Activated CD8-positive, alpha-beta memory T cell treated with anti-CD3 and anti-CD28 coated beads, Interleukin-2, amount 50 U/mL, for 4 hours (primary cell): ENCODE measurements at places on chromosomes 5 and 9.
A peak's percentile ranks its signal among the peaks of the same experiment; 100 is the strongest.

DNA sequence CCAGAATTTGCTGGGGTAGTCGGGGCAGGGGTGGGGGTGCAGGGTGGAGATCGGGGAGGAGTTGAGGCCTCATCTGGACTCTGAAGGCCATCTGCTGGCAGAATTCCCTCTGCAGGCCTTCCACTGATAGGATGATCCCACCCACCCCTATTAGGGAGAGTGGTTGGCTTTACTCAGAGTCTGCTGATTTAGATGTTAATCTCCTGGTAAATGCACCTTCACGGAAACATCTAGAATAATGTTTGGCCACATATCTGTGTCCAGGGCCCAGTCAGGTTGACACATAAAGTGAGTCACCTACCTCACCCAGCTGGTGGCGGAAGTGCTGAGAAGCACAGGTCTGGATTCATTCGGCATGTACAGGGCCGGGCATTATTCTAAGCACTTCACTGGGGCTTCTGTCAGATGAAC is 50.0 kb downstream of the DAPK1 start:
- DNase-seq, result no peak

- DNase-seq, result no peak
Measured at GRCh38 chr5:127810707-127811490, 107.7 kb downstream of the CCDC192 start.

DNA sequence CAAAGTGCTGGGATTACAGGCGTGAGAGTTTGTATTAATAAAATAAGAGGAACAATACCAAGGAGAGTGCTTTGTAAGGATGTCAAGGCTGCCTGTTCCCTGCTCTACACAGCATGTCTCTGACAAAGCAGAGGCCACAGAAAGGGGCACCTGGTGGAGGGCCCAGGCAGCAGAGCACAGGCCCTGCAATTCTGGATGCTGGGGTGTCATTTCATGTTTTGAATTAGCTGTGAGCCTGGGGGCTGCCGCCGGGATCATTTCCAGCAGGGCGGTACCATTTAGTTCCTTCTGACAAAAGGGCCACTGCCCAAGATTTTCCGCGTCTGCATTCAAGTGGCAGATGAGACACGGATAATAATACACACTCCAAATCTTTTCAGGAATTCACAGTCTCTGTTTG is 396.9 kb downstream of the GADD45G start:
- DNase-seq, result no peak

GRCh38 chr9:33351547-33351946 is 50.8 kb downstream of the AQP7 start:
- DNase-seq, result no peak

DNA sequence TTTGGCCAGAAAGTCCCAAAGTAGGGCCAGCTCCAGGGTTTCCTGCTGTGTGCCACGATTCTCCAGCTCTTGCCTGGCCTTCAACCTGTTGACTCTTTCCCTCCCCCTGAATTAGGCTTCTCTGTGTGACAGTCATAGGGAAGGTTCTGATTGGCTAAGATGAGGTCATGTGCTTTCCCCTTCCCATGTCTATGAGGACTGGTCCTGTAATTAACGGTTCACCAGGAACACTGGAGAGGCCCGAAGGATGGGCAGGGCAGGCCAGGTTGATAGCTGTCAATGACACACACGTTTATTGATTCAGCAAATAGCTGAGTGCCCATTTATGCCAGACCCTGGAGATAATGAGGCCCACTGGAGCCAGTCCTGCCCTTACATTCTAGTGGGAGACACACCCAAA is 9.0 kb upstream of the PRR7 start:
- no peak for DNase-seq

- no peak for DNase-seq
Measured at GRCh38 chr5:178331491-178331996, 98.9 kb upstream of the PHYKPL start.

- no peak for DNase-seq
Measured at GRCh38 chr9:90515510-90515909, 127.1 kb downstream of the DIRAS2 start.

DNA sequence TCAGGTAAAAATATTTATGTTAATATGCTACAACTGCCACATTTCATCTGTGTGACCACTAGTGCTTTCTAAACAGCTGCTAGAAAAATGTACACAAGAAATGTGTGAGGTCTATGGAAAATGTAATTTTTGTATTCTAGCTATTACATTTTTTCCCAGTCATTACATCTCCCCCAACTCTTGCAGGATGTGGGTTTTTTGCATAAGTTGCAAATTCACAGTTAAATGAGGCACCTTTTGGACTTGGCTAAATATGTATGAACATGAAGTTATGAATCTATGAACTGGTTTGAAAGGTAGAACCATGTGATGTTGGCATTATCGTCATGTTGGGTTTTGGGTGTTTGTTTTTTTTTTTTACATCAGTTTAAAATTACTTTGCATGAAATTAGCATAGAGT is 590.4 kb upstream of the WWC1 start:
- DNase-seq, result no peak

- no peak for DNase-seq
Measured at GRCh38 chr5:151005950-151006576, 14.3 kb upstream of the GPX3 start.

- no peak for DNase-seq
Measured at GRCh38 chr5:31471916-31472315, 60.0 kb downstream of the DROSHA start.

DNA sequence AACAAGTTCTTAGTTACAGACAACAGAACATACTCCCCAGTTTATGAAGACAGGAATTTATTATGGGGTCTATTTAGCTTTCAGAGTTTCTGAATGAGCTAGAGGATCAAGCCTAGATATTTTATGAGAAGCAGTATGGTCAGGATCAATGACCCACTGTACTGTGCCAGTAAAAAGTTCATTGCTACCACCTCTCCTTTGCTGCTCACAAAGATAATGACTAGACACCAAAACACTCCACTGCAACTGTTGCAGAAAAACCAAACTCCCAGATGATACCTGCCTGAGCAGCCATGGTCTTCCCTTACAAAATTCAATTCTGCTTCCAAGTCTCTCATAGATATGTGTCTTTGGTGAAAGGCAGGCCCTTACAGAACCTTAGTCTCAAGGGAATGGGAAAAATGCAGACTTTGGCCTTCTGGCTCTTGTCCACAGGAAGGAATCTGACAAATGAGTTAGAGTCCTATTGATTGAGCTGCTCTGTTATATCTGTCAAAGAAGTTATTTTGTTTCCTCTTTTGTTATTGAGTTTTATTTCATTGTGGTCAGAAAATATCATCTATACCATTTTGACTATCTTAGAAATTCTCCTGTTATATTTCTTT is 74.7 kb upstream of the RASGRF2 start:
- DNase-seq, result no peak

- DNase-seq, result peak; percentile 28
Measured at GRCh38 chr9:110183208-110184145, 24.5 kb downstream of the C9orf152 start.

DNA sequence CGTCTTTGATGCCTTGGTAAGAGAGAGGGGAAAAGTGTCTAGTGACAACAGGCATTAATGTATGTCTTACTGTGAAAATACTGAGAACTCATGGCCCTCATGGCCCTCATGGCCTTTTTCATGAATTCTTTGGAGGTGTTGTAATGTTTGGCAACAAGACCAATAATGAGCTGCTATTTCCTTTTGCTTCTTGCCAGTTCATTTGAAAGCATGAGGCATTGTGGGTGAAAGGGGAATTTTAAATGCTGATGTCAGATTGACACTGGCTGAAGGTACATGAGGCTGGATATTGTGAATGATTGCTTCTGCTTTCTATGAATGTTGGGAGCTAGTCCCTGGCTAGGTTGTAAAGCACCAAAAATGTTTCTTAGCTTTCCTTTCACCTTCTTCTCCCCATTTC is 79.2 kb downstream of the DOCK2 start:
- DNase-seq, result no peak

DNA sequence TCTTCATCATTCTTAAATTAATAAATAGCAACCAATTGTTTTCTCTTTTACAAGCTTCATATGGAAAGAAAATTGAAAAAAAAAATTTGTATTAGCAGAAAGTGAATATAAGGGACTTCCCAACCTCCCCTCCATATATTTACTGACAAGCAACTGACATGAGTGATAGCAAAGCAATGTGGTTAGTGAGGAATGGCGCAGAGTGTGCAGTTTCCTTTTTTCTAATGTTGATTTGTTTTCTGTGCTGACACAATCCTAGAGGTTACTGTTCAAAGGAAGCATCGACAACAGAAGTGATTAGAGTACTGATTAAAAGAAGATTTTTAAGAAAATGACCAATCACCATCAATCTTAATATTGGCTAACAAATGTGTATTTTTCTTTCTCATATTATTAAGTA is 1.7 kb upstream of the PTGER4 start:
- no peak for DNase-seq

DNA sequence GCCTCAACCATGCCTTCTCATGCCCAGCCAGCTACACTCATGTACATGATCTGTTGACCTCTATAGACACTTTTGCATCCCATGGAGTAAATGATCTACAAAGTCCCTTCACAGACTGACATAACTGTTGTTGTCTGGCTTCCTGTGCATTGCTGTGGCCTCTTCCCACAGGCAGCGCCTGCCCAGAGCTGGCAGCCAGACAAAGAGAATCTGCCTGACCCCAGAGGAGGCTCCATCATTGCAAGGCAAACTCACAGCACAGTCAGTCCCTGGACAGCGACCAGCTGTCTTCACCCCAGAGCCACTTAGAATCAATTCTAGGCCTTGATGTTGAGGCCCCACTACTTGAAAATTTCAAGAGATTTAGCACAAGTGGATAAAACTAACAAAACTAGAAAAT is 65.5 kb downstream of the INSYN2B start:
- no peak for DNase-seq

DNA sequence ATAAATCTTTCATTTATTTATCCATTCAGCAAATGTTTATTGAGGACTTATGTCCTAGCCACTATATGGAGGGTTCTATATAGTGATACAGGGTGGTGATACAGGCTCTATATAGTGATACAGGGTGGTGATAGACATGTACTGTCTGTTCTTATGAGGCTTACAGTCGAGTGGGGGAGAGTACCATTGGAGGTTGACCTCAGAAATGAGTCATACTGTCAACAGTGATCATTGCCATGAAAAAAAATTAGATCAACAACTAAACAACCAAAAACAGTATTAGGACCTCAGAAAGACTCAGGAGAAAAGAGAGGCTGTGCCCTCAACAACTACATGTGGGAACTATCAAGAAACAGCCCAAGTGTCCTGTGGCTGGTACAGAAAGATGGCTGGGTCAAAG is 22.0 kb downstream of the PAPPA start:
- DNase-seq, result no peak

GRCh38 chr5:50710838-50711237 is 44.4 kb downstream of the PARP8 start:
- DNase-seq, result no peak

- no peak for DNase-seq
Measured at GRCh38 chr5:133035224-133035623, 8.9 kb upstream of the ZCCHC10 start.

DNA sequence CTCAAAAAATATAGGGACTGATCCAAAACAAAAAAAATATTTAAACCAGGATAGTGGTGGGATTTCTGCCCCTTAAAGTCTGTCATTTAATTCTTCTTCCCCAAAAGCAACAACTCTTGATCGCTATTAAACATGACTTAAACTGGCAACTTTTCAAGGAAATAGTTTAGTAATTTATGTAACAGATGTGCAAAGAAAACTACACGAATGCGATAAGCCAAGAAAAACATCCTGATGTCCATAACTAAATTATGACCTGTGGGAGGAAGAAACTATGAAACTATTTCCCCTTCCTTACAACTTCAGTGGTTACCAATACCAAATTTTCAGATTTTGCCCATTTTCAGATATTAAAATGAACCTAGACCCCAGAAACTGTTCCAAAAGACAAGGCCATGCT is 31.5 kb downstream of the CLINT1 start:
- DNase-seq, result no peak

- no peak for DNase-seq
Measured at GRCh38 chr5:104372376-104372775, 809.8 kb upstream of the NUDT12 start.

DNA sequence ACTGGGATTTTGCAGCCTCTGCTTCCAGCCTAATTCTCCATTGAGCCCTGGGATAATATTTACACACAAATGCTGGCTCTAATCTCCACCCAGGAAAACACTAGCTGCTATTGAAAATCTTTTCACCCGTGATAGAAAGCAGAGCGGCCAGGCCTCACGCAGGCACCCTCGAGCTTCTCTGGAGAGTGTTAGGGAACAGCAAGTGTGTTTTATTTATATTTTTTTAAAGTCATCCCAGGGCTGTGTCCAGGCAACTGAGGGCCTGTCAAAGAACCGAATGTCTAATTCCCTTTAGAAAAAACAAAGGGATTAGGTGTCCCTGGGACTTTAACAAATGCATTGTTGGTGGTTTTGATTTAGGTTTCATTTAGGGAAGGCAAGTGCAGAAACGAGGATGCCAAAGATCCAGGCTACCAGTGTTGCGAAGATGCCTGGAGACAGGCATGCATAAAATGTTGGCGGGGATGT is 51.2 kb upstream of the SPRY4 start:
- DNase-seq, result no peak

DNA sequence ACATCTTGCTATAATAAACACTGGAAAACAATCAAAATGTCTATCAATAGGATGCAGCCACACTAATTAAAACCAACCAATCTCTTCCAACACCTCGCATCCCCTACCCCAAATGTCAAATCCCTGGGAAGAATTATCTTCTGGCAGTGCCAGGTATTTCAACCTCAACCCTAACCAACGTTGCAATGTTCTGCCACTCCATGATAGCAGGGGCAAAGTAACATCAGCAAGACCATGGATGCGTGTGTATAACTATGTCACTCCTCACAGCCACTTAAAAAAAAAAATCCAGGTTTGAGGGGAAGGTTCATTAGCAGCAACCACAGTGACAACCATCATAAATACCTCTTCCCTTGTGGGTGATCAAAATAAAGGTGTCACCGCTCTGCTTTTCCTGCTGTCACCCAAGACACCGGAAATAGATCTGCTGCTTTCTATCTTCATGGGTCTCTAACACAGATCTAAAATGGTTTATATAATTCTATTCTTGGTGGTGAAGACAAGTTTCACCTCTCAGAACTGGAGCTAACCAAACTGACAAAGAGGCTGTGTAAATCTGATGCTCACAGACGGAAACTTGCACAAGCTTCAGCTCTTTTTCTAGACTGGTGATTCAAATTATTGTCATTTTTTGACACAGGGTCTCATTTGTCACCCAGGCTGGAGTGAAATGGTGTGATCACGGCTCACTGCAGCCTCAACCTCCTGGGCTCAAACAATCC is 9.9 kb downstream of the HSPA9 start:
- DNase-seq, result no peak

DNA sequence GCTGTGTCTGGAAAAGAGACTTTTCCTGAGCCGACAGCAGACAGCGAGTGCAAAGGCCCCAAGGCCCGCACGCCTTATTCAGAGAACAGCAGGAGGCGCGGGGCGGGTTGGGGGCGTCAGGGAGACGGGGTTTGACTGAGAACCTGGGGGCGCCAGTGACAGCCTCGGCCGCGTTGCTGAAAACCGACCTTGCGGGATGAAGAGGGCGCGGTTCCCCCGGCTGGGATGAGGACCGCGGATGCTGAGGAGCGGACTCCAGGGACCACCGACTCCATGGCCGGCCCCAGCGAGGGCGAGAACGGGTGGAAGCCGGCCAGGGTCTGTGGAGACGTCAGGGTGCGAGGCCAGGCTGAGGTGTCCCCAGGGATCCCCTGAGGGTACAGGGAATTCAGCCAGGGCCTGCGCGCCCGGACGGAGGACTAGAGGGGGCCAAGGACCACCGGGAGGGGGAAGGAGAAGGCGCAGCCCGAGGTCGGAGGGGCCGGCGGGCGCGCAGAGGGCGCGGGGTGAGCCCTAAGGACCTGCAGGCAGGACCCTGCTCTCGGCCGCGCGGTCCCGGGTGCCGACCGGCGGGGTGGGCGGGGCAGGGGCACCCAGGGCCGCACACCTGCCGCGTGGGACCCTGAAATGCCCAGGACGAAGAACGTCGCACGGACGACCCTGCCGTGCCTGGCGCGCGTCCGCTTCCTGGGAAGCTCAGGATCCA is 837 bp upstream of the AHRR start:
- DNase-seq, result no peak
